ENCODE measurements at places on chromosomes 7 and 10.

DNA sequence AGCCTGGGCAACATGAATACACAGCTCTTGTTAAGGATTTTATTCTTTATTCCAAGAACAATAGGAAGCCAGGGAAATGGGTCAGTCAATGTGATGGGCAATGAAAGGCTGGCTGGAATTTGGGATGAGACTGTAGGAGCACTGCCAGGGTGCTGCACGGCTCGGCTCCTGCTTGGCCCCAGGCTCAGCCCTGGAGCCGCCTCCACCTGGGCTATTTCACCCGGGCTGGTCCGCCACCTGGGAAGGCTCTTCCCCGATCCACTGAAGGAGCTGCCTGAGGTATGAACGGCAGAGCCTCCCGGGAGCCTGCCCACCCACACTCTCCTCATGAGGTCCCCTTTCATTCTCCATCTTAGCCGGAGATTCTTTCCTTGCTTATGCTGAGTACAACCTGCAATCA, 80.4 kb upstream of the KMT2C start:
- DNase-seq: no peak

DNA sequence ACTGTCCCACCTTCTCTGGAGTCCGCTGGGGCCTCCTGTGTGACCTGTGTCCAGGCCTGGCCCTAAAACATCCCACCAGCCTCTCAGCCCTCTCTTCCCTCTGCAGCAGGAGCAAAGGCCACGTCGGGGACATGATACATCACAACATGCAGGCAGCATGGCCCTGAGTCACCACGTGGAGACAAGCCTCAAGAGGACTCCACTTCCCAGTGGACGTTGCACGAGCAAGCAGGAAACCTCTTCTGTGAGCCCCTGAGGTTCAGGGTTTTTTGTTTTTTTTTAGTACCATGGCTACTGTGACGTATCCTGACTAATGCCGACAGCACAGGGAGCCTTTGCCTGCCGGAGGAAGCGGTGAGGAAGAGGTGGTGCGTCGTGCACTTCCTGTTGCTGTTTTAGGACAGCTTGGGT, 165.9 kb downstream of the DNAJB6 start:
- DNase-seq: no peak

DNA sequence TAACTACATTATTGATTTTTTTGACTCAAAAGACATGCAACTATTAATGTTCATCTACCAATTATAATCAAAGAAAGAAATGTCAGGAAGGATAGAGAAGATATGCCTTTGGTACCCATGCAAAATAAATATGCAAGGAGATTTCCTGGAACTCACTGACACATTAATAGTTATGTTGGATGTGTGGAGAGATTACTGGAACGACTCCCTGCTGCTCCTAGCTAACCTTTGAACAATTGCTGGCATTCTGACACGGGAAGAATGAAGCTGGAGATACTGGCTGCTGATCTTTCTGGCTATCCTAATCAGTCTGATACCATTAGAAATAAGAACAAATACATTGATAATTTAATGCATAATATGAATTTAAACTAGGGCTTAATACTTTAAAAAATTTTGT, 507.9 kb upstream of the NRG3 start:
- no peak for DNase-seq

DNA sequence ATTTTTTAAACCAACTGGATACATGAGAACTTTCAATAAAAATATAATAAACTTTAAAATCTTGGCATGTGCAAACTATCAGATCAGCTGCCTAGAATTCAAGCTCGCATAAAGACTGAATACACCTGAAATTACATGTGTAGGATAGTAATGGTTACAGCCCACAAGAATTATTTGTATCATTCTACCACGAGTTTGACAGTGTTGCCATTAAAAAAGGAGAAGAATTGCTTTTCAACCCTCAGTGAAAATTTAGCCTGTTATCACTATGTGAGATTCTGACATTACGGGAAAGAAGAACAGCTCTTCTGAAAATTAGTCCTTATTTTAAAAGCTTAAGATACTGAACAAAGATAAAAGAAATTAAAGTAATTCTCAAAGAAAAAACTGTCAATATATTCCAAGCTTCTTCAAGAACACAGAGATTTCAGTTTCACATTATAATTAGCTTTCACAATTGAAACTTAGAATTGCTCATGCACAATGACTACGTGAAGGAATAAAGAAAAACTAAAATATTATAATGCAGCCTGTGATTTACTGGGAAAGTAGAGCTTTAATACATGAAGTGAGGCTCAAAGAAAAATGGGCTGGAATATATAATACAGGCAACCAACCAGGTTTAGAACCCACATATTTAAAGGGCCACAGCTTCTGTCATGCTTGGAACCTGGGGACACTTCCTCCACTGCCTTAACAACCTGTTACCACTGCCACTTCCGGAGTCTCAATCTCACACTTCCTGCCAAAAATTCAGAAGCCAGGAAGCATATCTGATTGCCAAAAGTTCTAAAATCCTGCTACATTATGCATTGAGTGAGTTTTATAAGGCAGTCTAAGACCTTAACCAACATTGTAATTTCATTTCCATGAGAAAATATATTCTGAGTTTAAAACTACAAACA, 23.2 kb downstream of the TPK1 start:
- no peak for DNase-seq

- DNase-seq: no peak
Measured at GRCh38 chr7:47374538-47374937, 207.4 kb downstream of the TNS3 start.

DNA sequence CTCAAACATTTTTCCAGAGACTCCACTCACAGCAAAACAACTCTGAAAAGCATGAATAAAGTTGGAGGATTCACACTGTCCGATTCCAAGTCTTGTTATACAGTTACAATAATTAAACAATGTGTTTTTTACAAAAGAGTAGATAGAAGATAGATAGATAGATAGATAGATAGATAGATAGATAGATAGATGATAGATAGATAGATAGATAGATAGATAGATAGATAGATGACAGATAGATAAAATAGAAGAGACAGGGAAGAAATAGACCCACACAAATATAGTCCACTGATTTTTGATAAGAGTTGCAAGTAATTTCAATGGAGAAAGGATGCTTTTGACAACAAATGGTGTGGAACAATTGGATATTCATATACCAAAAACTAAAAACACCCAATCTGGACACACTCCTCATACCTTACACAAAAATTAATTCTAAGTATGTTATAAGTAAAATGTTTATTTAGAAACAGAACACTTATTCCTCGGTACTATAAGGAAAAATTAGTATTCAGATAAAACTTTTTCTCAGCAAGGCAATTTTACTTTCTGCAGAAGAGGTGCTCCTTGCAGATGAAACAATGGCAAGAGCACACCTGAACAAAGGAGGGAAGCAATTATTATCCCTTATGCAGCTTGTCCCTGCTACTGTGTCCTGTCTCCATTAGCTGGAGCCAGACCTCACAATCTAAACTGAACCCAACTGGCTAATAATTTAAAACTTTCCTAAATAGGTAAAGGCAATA, 5.7 kb upstream of the TAS2R39 start:
- DNase-seq: no peak

DNA sequence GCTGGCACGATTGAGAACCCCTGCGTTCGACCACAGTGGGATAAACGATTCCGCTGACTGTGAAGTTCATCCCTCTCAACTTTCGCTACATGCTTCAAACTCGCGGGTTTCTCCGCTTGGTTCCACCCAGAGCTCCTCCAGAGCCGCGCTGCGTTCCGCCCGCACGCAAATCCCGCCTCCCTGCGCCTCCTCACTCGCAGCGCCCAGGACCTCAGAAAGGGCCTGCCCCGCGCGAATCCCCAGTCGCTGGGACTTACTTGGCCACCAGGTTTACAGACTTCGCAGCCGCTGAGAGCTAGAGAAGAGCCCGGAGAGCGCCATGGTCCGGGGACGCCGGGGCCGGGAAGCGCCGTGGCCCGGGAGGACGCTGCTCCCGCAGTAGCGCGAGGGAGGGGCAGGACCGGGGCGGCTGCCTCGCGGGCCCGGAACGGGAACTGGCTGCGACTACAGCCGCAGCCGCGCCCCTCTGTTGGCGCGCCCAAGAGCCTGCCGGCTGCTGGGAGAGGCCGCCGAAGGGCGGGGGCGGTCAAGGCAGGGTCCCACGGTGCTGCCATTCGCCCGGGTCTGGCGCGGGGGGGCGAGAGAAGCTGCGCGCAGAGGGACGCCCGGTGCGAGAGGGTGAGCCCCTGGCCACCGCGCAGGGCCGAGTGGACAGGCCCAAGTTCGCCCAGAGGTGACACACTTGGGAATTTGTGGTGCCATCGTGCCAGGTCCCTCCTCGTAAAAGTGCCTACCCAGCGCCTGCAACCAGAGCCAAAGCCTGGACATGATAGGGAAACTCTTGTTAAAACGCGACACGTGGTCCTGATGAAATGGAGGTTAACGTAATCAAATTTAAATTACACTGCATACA, at the start of gene NOD1:
Gene NOD1 (minus strand): TSS at position 436 of the 853 bp plus-strand sequence. CDS start 21,863 bp downstream, outside the sequence.
- peak; percentile 17 for DNase-seq

DNA sequence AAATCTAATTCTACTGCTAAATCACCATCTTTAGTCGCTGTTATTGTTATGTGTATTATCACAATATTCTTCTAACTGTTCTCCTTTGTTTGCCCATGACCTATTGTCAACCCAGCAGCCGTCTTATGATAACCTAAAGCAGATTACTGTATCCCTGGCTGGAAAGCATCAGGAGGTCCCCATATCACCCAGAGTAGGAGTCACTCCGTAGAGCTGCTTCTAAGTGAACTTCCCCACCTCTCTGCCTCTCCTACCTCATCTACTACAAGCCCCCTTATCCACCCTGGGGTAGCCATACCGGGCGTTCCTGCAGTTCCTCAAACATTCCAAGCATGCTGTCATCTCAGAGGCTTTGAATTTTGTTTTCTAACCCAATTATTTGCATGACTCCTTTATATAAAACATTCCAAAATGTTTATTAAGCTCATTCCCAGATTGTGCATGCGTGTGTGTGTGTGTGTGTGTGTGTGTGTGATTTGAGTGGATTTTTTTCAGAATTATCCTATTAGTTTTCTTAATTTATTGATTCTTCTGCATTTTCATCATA, 39.7 kb downstream of the POU6F2 start:
- no peak for DNase-seq

GRCh38 chr10:14474656-14475055, 143.9 kb upstream of the FRMD4A start:
- no peak for DNase-seq

DNA sequence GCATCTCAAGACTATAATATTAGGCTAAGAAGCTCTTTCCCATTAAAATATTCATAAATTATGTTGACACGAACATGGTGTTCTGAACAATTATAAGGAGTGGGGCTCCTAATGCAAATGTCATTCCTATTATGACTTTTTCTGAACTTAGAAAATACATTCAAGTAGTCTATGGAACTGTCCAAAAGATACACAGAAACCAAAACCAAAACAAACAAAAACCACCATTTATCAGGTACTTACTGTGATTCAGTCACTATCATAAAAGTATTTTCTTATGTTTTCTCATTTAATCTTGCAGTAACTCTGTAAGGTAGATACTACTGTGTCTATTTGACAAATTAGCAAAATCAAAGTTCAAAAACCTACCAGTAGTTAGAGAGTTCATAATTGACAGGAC, 406.8 kb downstream of the GFRA1 start:
- DNase-seq: no peak

- DNase-seq: no peak
Measured at GRCh38 chr7:3393862-3394261, 92.8 kb downstream of the SDK1 start.

- DNase-seq: no peak
Measured at GRCh38 chr10:52952391-52953055, 179.9 kb upstream of the MBL2 start.

DNA sequence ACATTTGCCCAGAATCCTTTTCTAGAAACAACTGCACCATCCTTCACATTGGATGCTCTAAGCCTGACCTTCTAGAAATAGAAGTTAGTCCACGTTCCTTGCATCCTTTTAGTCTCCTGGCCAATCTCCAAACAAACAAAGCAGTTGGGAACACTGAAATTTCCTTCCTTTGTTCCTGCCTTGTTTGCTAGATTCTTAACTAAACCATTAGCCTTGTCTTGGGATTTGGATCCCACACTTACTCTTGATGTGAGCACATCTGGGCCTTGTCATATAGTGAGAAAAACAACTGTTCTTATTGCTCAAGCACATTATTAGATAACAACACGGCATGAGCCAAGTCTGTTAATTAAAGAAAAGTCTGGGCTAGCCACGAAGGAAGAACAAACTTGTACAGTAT, 319.3 kb upstream of the GHITM start:
- no peak for DNase-seq
